Spleen (tissue), 13 donors: ENCODE measurements at places on chromosomes 3 and 15. TPM values are rescaled to one million over a fixed set of nuclear protein-coding genes. Genes with fewer than 3 reads are reported as not detected.

ZNF717 gene
- 19.1 TPM for total RNA-seq

DNA sequence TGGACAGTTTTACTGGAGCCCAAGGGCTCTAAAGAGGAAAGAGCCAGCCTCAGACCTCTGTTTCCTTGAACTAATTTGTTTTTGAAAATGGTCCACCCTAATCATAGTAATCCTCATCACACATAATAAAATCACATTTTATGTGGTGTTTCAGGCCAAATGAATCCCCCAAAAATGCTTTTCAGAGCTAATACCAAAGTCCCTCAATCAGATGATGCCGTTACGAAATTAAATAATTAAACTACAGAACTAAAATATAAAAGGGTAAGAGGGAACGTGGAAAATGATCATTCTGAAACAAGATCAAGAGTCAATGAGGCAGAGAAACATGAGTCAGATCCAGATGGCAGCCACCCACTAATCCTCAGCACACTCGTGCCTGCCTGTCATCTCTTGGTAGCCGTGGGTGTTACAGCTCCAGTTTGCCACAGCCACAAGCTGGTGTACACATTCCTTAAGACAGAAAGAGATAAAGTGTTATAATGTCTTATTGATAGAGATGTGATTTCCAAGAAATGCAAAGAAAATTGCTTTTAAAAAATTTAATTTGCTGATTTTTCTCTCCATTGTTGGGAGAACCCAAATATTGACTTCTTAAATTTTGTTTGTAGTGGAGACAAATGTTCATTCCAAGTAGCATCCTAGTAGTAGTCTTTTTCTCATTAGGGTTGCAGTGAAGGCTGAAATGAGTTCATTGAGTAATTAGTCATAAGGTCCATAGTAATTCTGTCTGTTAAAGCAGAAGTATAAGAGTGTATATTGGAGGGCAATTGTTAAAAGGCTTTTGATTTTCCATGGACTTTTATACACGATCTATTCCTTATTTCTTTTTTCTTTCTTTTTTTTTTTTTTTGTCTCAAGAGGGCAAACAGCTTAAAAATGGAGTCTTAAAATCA is 104.2 kb downstream of the AGBL1 start:
- no peak for DNase-seq

GRCh38 chr15:55916666-55917409 is 76.6 kb downstream of the NEDD4 start:
- DNase-seq: no peak

DNA sequence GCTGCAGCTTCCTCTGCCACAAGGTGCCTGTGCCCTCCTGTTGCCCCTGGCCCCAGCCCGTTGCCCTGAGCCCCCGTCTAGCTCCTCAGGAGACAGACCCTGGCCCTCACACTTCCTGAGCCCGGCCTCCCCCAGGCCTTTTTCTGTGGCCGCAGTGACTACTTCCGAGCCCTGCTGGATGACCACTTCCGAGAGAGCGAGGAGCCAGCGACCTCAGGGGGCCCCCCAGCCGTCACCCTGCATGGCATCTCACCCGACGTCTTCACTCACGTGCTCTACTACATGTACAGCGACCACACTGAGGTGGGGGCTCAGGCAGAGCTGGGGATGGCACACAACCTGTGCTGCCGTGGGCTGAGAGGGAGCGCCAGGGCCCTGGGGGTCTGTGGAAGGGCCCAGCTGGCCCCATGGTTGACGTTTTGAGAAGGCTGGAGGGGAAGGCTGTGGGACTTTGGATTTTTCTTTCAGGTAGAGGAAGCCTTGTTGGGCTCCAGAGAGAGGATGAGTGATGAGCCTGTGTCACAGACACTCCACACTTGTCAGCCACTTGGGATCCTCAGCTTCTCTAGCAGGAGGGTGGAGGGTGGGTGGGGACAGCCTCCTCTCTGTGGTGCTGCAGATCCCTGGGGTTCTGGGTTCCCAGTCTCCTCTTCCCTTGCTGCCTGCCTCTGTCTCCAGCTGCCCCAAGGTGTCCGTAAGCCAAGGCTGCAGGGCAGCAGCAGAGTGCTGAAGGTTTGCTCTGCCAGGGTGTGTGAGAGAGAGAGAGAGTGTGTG is 5.0 kb downstream of the ABTB1 start:
- DNase-seq: peak; percentile 78

GRCh38 chr3:101123081-101123480 is 129.9 kb upstream of the ABI3BP start:
- DNase-seq: no peak

DNA sequence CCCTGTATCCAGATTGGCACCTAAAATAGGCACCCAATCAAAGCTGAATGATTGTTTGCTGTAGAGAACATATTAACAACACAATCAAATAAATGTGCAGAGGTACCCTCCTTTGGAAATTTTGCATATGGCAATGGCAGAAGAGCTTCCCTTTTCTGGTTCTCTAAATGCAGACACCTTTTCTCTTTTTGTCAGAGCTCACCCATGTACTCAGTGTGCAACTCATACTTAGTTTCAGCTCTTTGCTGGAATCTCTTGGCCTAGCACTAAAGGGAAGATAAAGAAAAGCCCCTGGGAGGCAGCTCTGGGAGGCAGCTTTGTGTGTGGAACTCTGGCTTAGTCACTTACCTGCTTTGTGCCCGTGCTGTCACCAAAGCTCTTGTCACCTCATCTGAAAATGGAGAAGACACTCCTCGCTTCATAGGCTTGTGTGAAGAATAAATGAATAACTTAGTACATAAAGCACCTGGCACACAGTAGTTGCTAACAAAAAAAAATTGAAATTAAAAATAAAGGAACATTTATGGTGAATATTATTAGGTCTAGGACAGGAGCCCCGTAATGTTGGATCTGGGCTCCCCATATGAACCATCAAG is 28.8 kb downstream of the ST6GAL1 start:
- no peak for DNase-seq

DNA sequence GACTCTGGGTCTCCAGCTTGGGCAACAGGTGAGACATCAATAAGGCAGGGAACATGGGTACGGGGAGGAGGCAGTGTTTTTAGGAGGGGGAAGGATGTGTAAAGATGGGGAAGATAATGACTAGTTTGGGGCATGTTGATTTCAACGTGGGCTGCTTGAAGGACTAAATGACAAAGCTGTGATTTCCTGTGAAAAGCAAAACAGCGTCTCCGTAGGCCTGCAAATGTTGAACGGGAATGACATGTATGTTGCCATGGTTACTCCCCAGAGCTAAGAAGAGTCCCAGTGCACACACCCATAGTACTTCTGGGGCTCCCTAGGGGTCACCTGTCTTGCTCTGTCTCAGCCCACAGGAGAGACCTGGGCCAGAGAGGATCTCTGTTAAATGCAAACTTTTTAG is 71.3 kb upstream of the ETV5 start:
- no peak for DNase-seq

KCNH8 gene
- 2.2 TPM for total RNA-seq

DNA sequence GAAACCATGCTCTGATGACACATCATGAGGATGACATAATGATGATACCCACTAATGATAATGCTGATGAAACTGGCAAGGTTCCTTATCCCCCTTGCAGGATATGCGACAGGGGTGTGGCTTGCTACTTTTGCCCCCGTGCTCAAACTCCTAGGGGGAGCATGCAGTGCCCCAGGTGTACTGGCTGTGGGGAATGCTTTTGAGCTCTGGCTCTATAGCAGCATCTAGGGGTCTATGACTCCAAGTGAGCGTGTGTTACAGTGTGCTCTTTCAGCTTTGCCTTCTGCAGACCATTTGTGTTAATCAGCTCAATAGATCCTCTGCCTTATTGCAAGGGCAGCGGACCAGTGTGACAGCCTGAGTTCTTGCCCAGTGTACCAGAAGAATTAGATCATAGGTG is 1239.5 kb downstream of the SI start:
- DNase-seq: no peak

DNA sequence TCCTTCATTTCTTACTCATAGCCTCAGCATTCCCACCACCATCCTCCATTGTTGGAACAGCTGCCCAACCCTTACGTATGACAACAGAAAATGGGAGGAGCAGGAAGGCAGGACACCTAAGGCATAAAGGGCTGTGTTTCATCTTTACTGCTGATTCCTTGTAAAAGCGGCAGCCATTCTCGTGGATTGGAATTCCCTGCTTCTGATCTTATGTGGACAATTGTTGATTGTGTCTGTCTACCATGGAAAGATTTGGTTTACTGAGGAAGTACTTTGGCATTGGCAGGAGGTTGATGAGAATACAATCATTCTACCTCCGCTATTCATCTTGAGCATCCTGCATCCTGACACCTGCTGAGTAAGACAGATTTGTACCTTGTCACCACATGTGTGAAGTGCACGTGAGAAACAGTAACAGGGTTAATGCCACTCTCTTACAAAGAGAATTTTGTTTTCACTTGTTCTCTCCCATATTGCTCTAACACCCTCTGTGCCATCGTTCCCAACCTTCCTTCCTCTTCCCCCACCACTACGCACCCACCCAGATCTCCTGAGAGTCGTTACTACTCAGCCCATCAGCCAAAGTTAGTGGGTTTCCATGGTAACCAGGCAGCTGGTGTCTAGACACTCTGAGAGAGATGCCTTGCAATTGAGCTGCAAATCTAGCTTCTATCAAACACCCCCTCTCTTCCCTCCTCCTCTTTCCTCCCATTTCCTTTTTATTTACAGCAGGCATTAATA is 75.7 kb downstream of the GAP43 start:
- no peak for DNase-seq

DNA sequence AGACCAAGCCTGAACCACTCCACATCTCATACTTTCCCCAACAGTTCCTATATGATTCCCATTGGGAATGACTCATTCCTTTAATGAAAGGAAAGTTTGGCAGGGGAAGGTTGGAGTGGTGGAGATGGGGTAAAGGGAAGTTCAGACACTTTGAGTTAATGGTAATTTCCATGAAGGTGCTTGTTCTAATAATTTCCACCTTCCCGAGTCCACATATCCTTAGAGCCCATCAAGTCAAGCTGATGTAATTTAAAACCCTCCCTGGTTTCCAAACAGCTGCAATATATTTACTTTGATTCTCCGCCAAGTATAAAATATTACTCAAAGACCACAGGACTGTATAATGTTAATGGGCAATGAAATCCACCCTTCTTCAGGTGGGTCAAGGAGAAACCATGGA is 95.0 kb upstream of the GALNT15 start:
- DNase-seq: no peak

DNA sequence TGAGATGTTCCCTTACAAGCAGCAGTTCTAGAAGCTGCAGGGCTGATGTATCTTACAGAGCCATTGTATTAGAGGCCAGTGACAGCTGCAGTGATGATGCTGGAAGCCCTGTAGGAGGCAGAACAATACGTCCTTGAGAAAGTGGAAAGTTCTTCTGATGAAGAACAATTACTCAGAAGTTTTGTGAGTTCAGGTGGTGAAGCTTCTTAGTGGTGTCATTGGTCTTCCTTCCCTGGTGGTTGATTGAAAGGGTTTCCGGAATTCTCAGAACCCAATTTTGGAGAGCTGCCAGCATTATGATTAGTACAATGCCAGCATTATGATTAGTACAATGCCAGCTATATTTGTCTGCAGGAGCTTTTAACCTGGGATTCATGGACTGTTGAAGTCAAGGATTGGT is 356.4 kb downstream of the MFSD1 start:
- no peak for DNase-seq

- DNase-seq: peak; percentile 52
Observed at GRCh38 chr15:40466426-40467260, 4.1 kb upstream of the CHST14 start.

GPR62 gene
- total RNA-seq: not detected

- DNase-seq: no peak
Observed at GRCh38 chr3:4343258-4343657, 40.1 kb downstream of the SETMAR start.

CFAP100 gene
- not detected for total RNA-seq

- no peak for DNase-seq
Observed at GRCh38 chr15:101329309-101329863, 34.3 kb upstream of the SNRPA1 start.

GRCh38 chr3:45682311-45682710 is 6.9 kb upstream of the SACM1L start:
- no peak for DNase-seq

TGM5 gene
- not detected for total RNA-seq
